Neural crest cell (in vitro differentiated cells): ENCODE measurements at places on chromosomes 16 and 17. TPM values are rescaled to one million over a fixed set of nuclear protein-coding genes. Genes with fewer than 3 reads are reported as not detected.
A peak's percentile ranks its signal among the peaks of the same experiment; 100 is the strongest.

The MSLN gene
- total RNA-seq = not detected in 2 replicates

The CES3 gene
- 2.4 and 3.2 TPM in 2 replicates for total RNA-seq

DNA sequence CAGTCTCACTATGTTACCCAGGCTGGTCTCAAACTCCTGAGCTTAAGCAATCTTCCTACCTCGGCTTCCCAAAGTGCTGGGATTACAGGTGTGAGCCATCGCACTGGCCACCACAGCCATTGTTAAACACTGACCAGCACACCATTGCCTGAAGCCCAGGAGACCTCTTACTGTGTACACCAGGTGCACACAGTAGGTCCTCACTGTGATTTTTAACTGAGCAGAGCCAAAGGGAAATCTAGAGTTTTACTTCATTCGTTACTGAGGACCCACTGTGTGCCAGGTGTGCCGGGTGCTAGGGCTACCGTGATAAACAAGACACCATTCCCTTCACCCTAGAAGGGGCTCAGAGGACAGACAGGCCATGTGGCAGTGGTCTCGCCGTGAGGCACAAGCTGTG, 4.2 kb downstream of the ITGB4 start:
- DNase-seq = no peak

- peak; percentile 83 for DNase-seq
These were observed 55.8 kb upstream of the FASN start for GRCh38 chr17:82153745-82154375.

- DNase-seq = no peak
These were observed 427.5 kb downstream of the CDH13 start for GRCh38 chr16:83054283-83054682.

DNA sequence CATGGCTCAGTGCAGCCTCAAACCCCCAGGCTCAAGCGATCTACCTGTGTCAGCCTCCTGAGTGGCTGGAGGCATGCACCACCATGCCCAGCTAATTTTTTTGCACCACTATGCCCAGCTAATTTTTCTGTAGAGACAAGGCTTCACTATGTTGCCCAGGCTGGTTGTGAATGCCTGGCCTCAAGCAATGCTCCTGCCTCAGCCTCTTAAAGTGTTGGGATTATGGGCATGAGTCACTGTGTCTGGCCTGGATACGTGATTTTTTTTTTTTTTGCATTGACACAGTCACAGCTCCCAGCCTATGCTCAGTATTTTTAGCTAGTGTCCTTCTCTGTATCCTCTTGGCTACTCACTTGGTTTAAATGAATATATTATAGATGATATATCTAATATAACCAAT, 377.0 kb upstream of the TNRC6C start:
- no peak for DNase-seq

DNA sequence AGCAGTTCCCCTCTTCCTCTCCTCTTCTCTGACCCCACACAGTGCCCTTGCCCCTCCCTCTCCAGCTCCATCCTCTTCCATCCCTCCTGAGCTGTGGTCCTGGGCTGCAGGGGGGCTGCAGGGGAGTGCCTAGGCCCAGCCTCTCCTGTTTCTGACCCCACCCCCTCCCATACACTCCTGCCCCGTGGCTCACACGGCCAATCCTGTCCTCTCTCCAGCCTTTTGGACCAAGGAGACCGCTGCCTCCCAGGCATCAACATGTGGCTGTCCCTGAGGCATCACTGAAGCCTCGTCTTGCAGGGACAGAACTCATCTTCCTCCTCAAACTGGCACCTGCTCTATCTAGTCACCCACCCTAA, 6.7 kb downstream of the CLUH start:
- DNase-seq = no peak
